D341Med (cell line): ENCODE measurements at places on chromosomes 3 and 15.

DNA sequence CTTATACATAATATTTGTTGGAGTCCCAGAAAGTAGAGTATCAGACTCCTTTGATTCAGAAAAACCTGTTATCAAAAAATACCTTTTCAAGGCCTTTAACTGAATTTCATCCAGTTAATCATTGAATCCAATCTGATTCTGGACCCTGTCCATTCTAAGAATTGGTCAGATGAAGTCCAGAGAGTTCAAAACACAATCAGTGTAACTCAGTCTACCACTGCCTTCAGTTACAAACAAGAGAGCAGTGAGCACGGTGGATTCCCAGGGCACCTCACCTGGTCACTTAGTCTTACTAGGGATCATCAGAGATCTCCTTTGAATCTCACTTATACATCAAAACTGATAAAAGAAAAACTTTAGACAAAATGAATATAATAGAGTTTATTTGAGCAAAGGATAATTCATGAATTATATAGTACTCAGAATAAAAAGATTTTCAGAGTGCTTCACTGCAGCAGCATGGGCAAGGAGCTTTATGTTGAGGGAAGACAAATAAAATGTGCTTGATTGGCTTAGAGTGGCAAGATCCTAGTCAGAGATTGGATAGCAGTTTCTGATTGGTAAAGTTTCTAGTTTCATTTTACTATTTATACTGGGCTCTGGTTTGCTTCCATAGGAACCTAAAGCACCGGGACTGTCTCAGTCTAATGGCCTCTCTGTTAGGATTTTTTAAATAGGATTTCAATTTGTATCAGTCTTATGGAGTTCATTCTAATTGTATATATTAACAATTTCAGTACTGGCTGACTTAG lies 474.9 kb upstream of the GOLIM4 start:
- no peak for DNase-seq

DNA sequence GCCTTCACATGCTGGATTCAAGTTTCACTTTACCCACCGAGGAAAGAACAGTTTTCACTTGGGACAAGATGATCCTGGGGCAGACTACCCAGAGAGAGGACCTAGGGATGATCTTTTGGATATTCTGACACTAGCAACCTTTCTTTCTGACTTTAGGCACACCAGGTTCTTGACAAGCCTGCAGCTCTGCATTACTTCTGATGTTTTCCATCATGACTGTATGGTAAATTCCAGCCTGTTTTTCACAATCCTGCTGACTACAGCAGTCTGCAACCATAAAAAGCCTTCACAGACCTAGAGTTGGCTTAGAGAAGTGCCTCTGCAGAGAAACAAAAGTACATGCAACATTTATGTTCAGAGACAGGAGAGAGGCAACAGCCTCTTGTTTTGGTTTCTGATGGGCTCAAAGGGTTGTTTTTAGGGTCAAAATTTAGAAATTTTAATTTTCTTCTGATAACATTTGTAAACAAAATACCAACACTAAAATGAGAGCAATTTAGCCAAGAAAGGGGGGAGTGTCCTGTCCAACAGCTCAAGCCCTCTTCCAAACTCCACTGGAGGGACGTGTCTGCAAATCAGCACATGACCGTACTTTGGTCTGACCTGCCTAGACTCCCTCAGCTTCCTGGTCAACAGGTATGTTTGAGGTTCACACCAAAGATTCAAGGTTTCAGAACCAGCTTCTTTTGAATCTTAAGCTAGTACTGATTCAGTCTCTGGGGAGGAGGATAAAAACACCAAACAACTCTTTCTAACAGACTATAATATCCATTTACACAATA lies 799 bp downstream of the ABI3BP start:
- DNase-seq, result no peak

- no peak for DNase-seq
These were observed 4.6 kb downstream of the FSIP1 start for GRCh38 chr15:39778021-39778420.

GRCh38 chr3:123447749-123448517 lies 957 bp downstream of the ADCY5 start:
- peak; percentile 81 for DNase-seq

DNA sequence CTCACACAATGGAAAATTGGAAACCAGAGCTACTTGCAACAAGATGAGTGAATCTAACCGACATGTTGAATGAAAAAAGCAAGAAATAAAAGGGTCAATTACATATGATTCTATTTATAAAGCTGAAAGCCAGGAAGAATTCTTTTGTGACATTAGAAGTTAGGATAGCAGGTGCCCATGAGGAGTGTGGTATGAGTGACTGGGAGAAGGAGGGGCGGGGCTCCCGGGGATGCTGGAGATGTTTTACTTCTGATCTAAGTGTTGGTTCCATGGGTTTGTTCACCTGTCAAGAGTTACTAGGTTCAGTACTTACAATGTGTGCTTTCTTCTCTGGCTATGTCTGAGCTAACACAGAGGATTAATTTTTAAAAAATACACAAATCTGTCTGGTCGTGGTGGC lies 60.8 kb downstream of the NSMCE3 start:
- DNase-seq, result no peak

DNA sequence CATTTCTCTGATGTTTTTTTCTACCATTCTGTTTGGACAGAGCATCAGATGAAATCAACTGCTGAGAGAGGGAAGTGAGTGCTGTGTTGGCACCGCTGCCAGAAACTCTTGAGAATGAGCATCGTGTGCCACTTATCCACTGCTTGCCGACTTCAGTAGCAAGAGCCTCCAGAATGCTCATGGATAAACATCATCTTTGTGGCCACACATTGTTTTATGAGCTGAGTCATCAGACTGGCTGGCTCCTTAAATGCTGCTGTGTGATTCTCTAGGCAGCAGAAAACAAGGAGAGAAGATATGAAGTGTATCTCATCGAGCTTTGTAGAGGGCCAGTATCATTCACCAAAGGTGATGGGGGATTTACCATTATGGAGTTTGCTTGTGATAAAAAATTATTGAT lies 3.4 kb upstream of the DOCK3 start:
- DNase-seq, result no peak

DNA sequence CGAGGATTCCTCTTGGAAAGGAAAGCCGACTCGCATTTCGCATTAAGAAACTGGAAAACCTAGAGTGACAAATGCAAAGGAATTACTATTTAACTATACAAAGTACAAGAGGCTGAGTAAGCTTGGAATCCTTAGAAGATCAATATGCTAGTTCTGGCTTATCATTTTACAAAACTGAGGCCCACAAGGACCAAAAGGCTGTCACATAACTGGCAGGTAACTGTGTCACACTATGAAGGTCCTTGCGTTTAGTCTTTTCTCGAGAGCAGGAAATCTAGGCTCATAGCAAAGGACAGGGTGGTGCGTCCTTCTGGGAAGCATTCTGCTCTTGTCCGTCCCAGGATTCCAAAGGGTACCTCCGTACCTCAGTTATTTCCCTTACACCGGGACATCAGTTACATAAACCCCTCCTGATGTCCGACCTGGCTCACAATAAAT lies 629 bp downstream of the RPL24 start:
- DNase-seq, result no peak

- DNase-seq, result no peak
These were observed 394.1 kb downstream of the SOX2 start for GRCh38 chr3:182105875-182106274.

GRCh38 chr15:100096248-100096600 lies 245.6 kb downstream of the ADAMTS17 start:
- DNase-seq, result no peak
